Activated T-cell treated with anti-CD3 and anti-CD28 coated beads, Interleukin-2, amount 50 U/mL, for 72 hours (primary cell): ENCODE measurements at places on chromosomes 4 and X. TPM values are rescaled to one million over a fixed set of nuclear protein-coding genes. Genes with fewer than 3 reads are reported as not detected.

Gene CFAP99
- not detected for total RNA-seq

Gene KLF8
- total RNA-seq, result 5.0 TPM

Gene CFAP299
- total RNA-seq, result not detected

Gene ASB9
- total RNA-seq, result 0.41 TPM

Gene PPARGC1A
- total RNA-seq, result not detected

Gene PABPC1L2A
- not detected for total RNA-seq

Gene NDUFC1
- total RNA-seq, result 30.4 TPM

Gene ARAP2
- total RNA-seq, result 70.8 TPM

Gene SEPTIN11
- total RNA-seq, result 10.5 TPM

Gene CPZ
- not detected for total RNA-seq

Gene FAM133A
- not detected for total RNA-seq

Gene RADX
- total RNA-seq, result 10.6 TPM

Gene METAP1
- total RNA-seq, result 54.0 TPM

Gene ATP8A1
- total RNA-seq, result 51.7 TPM

Gene IGFBP7
- not detected for total RNA-seq

Gene CTAG1A
- not detected for total RNA-seq

Gene DCAF4L1
- 0.19 TPM for total RNA-seq

Gene GPR143
- not detected for total RNA-seq

Gene GATA1
- 0.22 TPM for total RNA-seq

Gene ADGRG4
- total RNA-seq, result not detected

Gene CYLC1
- not detected for total RNA-seq

Gene RAI2
- total RNA-seq, result 0.82 TPM

Gene MAGEA9B
- not detected for total RNA-seq

Gene STIM2
- 39.6 TPM for total RNA-seq

Gene VSIG4
- 0.22 TPM for total RNA-seq

Gene SUV39H1
- total RNA-seq, result 29.4 TPM

Gene OPRPN
- total RNA-seq, result not detected

Gene STEEP1
- 22.1 TPM for total RNA-seq

Gene SH3RF1
- total RNA-seq, result 0.63 TPM

Gene OTC
- not detected for total RNA-seq

Gene BMX
- not detected for total RNA-seq

Gene ACE2
- total RNA-seq, result 0.16 TPM

Gene SLC4A4
- total RNA-seq, result 0.26 TPM

Gene NLGN3
- 3.1 TPM for total RNA-seq

Gene SPANXB1
- not detected for total RNA-seq

Gene PLK4
- 44.7 TPM for total RNA-seq

Gene FAM184B
- total RNA-seq, result not detected

Gene ITGB1BP2
- 7.4 TPM for total RNA-seq

Gene KLHL34
- total RNA-seq, result 0.79 TPM

Gene GAR1
- 33.6 TPM for total RNA-seq

Gene TLR2
- total RNA-seq, result 0.70 TPM

Gene SLC49A3
- total RNA-seq, result 0.37 TPM

Gene BEND2
- not detected for total RNA-seq

Gene CENPVL2
- total RNA-seq, result not detected

Gene FAM9C
- total RNA-seq, result 0.09 TPM

Gene ENAM
- total RNA-seq, result not detected

Gene FAM13A
- total RNA-seq, result 4.4 TPM

Gene RNF150
- total RNA-seq, result 0.46 TPM

Gene GABRQ
- total RNA-seq, result 0.05 TPM

Gene ANK2
- total RNA-seq, result 6.6 TPM

Gene NWD2
- total RNA-seq, result not detected

Gene CTBP1
- total RNA-seq, result 190 TPM

Gene RFC1
- 111 TPM for total RNA-seq

Gene PLP1
- not detected for total RNA-seq

Gene TAF7L
- total RNA-seq, result not detected

Gene TRPC5OS
- total RNA-seq, result not detected

Gene PCSK1N
- total RNA-seq, result 1.9 TPM

Gene VEGFC
- not detected for total RNA-seq

Gene NEUROG2
- total RNA-seq, result 0.23 TPM
